Stimulated activated CD4-positive, alpha-beta T cell treated with anti-CD3 and anti-CD28 coated beads, Interleukin-2, amount 100 ng/mL, for 24 hours (primary cell): ENCODE measurements at places on chromosomes 7 and 10.

DNA sequence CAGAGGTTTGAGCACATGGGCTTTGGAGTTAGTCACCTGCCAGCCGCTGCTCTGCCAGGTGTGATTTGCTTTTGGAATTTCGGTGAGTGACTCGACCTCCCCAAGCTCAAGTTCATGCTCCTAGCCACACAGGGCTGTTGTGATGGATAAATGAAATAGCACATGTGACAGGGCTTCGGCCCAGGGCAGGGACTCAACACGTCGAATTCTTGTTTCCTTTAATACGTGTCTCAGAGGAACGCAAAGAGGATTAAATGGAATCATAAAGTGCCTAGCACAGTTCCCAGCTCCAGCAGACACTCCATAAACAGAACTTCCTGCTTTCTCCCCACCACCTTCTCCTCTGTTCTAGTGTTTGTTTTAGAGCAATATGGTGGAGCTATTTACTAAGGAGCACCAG is 88.3 kb upstream of the CHST15 start:
- DNase-seq = no peak

DNA sequence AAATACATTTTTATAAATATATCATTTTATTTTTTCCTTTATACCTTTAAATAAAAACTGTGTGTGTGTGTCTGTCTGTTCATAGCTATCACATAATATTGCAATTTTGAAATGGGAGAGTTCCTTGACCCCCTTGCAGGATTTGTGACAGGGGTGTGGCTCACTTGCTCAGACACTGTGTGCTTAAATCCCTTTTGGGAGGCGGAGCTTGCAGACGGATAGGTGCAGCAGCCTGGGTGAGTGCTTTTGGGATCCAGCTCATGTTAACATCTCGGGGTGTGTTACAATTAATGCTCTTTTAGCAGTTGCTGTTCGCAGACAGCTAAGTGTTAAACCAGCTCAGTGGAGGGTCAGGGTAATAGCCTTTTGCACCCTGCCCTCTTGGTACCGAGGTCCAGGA is 459.8 kb downstream of the IPMK start:
- no peak for DNase-seq

DNA sequence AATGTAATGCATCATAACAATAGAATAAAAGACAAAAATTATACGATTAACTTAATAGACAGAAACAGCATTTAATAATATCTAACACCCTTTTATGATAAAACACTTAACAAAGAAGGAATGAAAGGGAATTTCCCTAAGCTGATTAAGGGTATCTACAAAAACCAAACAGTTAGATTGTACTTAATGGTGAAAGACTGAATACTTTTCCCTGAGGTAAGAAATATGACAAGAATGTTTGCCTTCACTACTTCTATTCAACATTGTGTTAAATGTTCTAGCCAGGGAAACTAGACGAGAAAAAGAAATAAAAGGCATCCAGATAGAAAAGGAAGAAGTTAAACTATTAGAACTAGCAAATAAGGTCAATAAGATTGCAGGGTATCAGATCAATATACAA is 276.9 kb downstream of the BAMBI start:
- no peak for DNase-seq

- DNase-seq = no peak
Measured at GRCh38 chr7:51455086-51455485, 138.5 kb upstream of the COBL start.

DNA sequence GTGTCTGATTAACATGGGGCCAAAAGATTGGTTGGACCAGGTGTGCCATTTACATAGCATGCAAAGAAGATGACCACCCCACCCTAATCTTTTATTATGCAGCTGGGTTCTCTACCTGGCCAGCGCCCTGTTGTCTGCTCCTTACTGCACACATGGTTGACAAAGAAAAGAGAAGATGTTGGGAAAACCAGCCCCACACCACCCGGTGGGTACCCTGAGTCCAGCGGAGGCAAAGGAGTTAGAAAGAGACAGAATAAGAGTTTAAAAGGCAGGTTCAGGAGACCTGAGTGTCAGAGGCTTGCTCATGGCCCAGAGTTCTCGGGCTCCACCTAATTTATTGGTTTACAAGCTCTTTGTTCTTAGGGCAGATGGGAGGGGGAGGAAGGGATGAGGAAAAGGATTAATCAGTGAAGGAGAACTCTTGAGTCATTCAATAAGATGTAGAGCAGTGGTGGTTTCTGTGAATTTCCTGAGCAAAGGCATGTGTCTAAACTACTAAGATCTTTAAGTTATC is 24.1 kb upstream of the ABCA13 start:
- no peak for DNase-seq

DNA sequence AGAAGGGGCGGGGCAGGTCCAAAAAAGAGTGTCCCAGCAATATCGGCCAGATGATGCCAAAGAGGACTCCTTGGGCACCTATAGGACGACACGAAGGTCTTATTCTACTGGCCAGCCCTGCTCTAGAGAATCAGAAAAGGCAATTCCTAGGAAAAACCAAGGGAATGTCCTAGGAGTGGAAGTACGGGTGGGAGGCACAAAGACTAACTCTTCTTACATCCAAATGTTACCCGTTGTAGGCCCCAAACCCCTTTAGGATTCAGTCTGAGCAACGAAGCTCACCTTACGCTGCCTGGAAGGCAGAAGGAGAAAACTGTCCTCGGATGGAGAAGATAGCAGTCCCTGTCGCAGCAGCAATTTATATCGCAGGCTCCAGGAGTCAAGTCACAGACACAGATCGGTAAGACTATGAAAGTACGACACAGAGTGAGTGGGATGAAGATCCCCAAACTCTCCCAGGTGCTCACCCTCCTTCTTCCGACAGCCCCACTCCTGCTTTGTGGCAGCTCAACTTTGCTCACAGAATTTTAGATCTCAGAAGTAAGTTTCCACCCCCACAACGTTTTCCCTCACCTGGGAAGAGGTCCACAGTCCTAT is 558 bp downstream of the TCTN3 start:
- peak; percentile 20 for DNase-seq

GRCh38 chr7:4177001-4177400 is 505.1 kb upstream of the FOXK1 start:
- DNase-seq = no peak

- DNase-seq = no peak
Measured at GRCh38 chr7:104240401-104240800, 32.6 kb upstream of the ORC5 start.

DNA sequence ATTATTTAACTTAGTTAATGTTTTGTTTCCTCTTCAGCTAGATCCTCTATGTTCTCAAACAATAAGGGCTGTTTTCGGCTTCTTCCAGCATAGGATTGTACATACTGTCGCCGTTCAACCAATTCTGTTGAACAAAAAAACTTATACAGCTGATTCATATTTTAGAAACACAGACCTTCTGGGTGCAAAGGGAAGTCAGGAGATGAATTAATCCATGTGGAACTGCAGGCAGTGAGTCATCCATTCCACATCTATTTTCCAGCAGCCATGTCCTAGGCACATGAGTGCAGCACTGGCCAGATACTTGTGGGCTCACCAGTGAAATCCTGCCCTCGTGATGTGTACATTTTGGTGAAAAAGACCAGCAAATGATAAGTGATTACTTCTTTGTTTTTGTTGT is 163.2 kb downstream of the JAZF1 start:
- no peak for DNase-seq

- DNase-seq = peak; percentile 53
Measured at GRCh38 chr10:72276421-72277339, 3.0 kb downstream of the DDIT4 start.

- peak; percentile 26 for DNase-seq
Measured at GRCh38 chr10:23192712-23193434, 761 bp downstream of the PTF1A start.

DNA sequence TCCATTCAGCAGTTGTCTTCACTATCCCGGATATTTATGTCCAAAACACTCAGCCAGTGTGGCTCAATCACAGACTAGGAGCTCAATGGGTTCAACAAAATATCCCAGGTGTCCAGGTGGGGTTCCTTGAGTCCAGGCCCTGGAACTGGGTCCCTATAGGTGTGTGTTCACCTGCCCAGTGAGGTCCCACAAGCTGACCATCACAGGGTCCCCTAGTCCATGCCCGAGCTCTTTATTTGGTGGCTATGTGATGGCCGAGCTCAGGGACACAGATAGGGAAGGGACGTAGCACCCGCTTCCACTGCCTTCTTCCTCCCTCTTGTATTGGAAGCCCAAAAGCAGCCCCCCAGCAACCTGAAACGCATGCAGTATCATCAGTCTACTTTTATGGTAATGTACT is 78.9 kb upstream of the DDC start:
- peak; percentile 12 for DNase-seq

- DNase-seq = no peak
Measured at GRCh38 chr10:115398026-115398425, 304.9 kb downstream of the ATRNL1 start.

DNA sequence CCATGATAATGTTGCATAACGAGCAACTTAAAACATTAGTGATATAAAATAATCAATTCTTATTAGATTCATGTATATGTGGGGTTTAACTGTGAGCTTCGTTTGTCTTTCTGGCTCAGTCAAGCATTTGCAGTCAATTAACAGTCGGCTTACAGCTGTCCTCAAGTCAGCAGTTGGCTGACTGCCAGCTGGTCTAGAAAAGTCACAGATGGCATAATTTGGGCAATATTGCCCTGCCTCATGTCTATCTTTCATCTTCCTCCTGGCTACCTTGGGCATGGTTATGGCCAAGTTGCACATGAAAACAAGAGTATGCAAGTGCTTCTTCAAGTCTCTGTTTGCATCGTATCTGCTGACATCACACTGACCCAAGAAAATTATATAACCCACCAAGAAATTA is 186.1 kb upstream of the ZWINT start:
- no peak for DNase-seq

DNA sequence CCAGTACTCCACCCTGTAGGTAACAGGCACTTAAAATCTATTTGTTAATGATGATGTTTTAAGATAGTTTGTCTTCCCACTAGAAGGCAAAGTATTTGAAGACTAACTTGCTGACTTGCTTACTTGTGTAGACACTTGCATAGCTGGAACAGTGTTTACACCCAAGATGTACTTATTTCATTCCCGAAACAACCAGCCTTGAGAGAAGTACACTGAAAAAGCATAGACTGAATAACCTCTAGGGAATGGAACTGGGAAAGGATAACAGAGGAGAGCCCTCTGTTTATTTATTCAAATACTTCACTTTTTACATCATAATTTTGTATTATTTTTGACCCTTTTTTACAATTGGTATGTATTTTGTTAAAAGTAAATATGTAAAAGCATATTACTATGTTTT is 33.1 kb upstream of the TMEM26 start:
- no peak for DNase-seq

GRCh38 chr7:84069033-84069432 is 125.6 kb downstream of the SEMA3A start:
- no peak for DNase-seq

- DNase-seq = no peak
Measured at GRCh38 chr10:78729800-78730199, 339.0 kb upstream of the ZMIZ1 start.

DNA sequence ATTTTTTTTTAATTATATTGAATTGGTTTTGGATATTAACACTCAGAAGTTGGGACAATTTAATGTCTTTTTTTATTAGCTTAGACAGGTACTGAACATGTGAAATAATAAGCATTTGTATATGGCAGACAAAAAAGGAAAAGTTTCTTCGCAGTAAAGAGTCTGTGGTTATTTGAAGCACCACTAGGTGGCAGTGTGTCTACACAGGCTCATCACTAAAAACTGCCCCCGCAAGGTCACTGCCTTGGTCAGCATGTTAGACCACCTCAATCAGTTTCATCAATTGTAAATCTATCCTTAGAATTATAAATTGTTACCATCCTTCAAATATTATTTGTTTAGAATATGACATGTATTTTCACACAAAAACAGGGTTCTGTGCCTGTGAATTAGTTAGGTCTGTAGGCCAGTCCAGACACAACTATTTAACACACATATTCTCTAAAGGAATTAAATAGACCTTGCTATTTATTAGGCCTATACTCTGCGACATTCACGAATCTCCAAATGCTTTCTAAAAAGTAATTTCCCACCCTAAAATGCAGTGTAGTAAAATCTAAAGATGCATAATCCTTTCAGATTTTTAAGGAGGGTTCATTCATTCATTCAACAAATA is 17.0 kb downstream of the PNLIPRP3 start:
- DNase-seq = peak; percentile 2

DNA sequence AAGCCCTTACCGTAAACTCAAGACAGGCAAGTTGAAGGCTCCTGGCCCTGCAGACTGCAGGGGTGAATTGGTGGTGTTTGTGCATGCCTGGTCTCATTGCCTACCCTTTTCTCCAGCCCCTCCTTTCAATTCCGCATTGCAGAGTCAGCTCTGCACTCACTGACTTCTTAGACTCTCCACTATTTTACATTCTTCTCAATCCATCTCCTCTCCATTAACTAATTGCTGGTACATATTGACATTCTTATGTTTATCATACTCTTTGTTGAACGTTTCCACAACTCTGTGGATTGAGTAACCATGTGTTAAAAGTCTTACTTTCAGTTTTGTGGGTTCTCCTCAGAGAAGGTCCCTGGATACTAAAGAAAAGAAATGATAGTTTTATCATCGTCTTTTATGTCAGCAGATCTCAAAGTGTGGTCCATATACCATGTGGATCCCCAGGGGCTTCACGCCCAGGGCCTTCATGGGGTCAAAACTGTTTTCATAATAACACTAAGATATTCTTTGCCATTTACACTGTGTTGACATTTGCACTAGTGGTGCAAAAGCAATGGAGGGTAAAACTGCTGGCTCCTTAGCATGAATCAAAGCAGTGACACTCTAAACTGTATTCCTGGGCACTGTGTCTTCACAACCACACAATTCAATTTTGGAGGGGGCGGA is 135.4 kb upstream of the FZD1 start:
- no peak for DNase-seq

DNA sequence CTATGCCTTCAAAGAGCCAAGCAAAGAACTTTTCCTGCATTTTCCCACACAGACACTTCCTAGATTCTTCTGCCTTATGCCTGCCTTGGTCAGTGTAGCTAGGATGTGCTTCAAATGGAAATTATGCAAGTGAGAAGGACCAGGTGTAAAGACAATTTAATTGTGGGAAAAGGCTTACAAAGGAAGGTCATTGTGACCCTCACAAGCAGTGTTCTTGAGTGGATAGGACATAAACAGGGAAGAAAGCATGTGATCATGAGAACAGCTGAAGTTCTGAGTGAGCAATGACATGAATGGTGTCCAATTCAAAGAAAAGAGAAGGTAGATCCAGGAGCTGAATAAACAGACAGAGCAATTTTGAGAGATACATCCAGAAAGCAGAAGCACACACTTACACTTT is 1.3 kb upstream of the PIP start:
- no peak for DNase-seq

DNA sequence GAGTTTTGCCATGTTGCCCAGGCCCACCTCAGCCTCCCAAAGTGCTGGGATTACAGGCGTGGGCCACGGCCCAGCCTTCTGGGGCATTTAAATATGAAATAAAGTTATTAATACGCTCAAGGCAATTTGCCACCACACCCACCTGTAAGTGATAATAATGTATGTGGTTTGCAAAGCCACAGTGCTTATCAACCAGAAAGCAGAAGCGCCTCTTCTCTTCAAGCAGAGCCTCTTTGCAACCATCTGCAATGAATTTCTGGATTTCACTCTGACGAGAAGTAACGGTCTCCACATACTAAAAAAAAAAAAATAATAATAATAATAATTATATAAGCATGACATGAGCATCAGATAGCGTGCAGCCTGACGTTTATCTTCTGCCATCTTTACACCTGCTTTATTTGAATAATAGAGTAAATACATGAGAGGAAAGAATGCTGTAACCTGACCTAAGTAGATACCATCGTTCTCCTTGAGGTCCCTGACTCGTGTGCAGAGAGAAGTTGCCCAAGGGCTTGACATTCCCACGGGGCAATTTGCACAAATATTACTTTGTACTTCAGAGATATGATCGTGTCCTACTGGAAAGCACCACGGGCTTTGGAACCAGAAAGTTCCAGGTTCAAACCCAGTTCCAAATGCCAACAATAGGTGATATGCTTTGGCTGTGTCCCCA is 34.0 kb downstream of the BRI3 start:
- no peak for DNase-seq
